NCI-H1105 (cell line): ENCODE measurements at places on chromosomes 5 and 9.

GRCh38 chr9:14320271-14321181, 6.6 kb upstream of the NFIB start:
- peak; percentile 44 for DNase-seq

DNA sequence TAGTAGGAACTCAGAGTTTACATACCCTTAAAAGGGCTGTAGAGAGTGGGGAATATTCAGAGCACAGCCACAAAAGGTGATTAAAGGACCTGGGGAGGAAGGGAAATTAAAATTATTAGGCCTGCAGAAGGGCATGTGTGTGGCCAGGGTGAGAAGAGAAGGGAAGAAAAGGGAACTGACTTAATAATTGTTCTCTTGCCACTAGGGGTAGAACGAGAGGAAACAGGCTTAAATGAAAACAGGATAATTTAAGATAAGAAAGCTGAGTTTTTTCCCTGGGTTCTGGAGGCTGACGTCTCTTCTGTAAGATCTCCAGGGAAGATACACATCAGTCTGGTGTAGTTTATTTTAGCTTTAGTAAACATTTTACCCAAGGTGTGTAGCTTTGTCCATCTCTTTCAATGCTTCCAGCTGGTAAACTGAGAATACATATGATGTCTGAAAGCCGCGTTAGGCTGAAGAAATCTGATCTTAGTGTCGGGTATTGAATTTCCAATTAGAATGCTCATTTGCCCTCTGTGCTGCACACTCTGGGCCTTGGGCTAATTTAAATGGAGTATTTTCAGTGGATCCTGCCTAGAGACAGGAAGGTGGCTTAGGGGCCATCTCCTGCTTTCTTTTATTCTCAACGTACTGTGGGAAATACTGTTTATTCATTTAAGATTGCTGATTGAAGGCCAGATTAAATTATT, 416.8 kb downstream of the TMEM38B start:
- DNase-seq: peak; percentile 27

DNA sequence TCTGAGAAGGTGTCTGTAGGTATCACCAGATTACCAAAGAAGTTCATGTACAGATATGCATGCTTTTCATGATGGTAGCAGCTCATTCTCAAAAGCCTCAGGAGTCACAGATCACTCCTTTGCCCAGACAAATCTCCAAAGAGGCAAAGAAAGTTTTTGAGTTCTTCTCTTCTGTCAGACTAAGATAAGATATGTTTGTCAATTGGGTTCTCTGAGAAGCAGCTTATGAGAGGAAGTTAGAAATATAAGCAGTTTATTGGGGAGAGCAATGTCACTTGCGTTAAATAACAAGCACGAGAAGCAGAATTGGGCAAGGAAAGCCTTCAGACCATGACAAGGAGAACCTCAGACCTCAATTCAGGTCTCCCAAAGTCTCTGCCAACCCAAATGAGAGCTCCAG, 219.2 kb upstream of the KLF4 start:
- no peak for DNase-seq

DNA sequence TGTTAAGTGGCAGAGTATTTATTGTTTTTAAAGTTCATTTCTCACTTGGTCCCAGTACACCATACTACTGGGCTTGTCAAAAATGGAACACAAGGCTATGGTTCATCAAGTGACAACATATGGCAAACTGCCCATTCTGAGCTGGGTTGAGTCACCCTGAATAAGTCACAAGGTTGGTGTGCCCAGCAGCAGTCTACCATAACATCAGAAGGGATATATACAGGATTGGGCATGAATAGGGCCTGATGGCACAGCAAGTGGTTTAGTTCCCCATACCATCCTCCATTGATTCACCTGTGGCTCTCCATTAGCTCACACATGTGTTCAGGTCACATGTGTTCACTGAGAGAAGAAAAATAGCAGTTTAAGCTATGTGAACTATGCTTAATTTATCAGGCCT, 249.8 kb upstream of the PRDM9 start:
- no peak for DNase-seq

- no peak for DNase-seq
These were observed 76.1 kb downstream of the NSUN2 start for GRCh38 chr5:6556802-6557102.

DNA sequence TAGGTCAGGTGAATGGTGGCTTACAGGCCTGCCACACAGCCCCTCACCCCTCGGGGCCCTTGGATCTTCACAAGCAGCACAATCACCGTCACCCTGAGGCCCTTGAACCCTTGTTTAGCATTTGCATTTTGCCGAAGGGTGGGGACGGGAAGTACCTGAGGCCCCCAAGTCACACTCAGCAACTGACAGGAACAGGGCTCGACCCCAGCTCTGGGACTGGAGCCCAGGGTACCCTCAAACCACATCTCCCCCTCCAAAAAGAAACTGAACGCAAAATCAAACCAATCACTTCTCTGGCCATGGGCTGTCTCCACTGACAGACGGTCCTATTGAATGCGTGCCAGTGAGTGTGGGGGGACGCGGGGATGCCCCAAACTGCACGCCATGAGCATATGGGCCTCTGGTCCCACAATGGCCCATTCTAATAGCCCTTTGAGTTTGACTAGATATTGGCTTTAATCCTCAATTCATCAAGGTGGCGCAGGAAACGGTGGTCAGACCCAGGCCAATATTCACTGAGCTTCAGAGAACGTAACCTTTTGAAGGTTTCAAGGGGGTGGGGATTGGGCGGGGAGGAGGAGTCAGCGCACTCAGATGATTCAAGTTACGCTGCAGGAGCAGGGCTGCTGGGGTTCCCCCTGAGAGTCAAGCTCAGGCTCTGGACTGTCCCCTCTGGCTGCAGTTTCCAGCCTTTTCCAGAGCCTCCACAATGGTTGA, 176.0 kb downstream of the DAB2IP start:
- no peak for DNase-seq

DNA sequence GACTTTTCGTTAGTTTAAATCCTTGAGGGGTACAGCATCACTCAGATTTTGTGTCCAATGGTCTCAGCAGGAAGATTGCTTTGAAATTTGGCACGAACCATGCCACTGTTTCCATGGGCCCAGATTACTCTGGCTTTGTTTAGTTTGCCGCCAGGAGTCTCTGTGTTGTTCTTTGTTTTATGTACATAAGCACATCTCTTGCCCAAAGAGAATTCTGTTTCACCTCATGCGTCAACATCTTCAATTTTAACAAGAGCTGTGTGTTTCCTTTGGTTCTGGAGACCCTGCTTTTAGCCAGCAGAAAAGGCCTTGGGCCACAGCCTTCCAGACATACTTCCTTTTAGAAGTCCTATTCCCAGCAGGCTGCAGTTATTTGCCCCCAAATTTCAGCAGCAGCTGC, 62.4 kb downstream of the TNPO1 start:
- DNase-seq: no peak
